ENCODE measurements at places on chromosomes 2 and 18.

- DNase-seq, result no peak
Observed at GRCh38 chr2:224883172-224883516, 159.1 kb downstream of the DOCK10 start.

- no peak for DNase-seq
Observed at GRCh38 chr2:69097148-69097610, 84.2 kb downstream of the ANTXR1 start.

- no peak for DNase-seq
Observed at GRCh38 chr2:185522472-185522871, 216.1 kb upstream of the FSIP2 start.

- DNase-seq, result no peak
Observed at GRCh38 chr2:237739101-237739500, 59.5 kb upstream of the RBM44 start.

DNA sequence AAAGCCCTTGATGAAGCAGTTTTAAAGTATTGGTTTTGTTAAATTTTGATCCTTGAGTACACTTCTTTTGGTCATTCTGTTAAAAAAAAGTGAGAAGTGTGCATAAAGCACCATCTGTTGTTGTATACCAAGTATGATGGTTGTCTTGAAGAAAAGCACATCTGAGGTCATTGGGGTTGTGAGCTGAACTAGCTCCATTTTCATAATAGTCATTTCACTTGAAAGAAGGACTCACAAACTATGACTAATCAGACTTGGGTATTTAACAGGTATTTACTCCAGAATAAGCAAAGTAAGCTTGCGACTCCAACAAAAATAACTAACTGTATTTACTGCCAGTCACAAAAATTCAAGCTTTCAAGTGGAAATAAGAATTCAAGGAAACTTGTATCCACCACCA, 35.1 kb downstream of the CHN1 start:
- DNase-seq, result no peak

DNA sequence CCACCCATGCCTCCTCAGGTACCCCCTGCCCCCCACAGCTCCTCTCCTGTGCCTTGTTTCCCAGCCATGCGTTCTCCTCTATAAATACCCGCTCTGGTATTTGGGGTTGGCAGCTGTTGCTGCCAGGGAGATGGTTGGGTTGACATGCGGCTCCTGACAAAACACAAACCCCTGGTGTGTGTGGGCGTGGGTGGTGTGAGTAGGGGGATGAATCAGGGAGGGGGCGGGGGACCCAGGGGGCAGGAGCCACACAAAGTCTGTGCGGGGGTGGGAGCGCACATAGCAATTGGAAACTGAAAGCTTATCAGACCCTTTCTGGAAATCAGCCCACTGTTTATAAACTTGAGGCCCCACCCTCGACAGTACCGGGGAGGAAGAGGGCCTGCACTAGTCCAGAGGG, 803 bp upstream of the DES start:
- DNase-seq, result no peak

DNA sequence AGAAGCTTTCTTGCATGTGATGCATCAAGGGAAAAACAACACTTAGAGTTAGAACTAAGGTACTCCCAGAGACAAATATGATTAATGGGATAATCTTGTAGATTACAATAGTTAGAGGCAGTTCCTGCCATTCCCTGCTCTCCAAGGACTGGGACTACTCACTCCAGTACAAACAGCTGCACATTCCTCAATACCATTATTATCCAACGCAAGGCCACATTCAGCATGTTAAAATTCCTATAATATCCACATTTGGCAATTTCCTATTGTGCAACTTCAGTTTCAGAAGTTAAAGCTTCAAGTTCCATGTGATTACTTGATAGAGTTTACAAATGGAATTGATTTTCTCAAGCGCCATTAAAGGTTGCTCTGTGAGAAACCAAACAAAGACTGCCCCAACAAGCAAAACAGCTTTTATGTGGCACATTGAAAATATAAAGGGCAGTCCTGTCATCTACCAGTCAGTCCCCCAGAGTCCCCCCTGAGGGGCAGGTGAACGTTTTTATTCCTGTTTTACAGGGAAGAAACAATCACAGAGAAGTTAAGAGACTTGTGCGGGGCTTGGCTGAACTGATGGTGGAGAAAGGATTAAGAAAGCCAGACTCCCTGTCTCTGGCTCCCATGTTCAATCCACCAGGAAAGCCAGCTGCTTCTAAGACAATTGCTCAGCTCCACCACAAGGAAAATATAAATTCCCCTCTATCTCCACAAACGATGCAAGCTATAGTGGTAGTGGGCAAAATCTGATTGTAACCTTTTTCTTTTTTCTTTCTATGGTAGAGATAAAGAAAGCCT, 72.6 kb downstream of the TXNL1 start:
- no peak for DNase-seq

DNA sequence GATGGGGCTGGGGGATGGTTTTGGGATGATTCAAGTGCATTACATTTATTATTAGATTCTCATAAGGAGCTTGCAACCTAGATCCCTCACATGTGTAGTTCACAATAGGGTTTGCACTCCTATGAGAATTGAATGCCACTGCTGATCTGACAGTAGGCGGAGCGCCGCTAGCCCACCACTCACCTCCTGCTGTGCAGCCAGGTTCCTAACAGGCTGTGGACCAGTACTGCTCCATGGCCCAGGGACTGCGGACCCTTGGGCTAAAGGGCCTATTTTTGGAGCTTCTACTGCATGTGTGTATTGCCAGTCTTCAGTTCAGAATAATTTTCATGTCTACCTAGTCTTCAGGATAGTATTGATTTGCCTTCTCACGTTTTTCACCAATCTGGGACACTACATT, 165.3 kb upstream of the TWIST2 start:
- no peak for DNase-seq

DNA sequence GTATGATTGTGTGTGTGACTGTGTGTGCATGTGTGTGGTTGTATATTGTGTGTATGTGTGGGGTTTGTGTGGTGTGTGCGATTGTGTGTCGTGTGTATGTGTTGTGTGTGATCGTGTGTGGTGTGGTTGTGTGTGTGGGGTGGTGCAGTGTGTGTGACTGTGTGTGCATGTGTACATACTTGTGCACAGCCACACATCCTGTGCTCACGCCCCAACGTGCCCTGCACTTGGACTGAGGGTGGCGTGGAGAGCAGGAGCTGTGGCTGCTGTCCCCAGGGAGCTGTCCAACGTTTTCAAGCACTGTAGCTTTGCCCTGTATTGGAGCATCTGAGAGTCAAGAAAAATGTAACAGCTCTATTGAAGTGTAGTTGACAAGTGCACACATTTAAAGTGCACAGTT, 243.2 kb upstream of the HDAC4 start:
- DNase-seq, result no peak

DNA sequence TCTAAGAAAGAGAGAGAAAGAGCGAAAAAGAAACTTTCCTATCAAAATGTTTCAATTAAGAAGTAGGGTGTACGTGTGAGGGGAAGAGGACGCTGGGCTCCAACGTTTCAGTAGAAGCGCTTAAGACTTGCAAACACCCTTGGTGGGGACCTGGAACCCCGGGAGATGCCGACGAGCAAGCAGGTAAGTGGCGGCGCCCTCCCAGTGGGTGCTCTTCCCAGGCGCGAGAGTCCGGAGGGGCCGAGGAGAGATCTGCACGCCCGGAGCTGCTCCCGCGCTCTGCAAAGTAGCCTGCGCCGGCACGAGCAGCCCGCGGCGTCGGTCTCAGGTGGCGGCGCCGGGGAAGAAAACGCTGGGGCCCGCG, 678 bp upstream of the OTX1 start:
- DNase-seq, result no peak

DNA sequence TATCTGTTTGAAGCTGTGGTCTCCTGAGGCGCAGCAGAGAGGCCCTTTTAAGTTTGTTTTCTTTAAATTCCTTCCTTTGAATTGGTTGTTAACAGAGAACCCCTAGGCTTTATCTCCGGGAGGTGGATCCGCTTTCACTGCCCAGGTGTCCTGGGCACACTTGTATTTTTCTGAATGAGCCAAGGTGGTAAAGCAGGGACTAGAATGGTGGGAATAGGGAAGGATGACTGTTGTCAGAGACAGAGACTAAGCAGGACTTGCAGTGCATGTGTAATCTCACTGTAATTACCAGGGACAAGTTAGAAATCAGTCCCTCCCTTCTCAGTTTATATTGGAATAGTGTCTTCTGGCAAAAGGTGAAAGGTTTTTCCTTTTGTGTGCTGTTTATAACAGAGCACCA, 72.8 kb downstream of the PHLPP1 start:
- peak; percentile 33 for DNase-seq

- peak; percentile 39 for DNase-seq
Observed at GRCh38 chr2:85888020-85888683, 638 bp downstream of the ST3GAL5 start.

DNA sequence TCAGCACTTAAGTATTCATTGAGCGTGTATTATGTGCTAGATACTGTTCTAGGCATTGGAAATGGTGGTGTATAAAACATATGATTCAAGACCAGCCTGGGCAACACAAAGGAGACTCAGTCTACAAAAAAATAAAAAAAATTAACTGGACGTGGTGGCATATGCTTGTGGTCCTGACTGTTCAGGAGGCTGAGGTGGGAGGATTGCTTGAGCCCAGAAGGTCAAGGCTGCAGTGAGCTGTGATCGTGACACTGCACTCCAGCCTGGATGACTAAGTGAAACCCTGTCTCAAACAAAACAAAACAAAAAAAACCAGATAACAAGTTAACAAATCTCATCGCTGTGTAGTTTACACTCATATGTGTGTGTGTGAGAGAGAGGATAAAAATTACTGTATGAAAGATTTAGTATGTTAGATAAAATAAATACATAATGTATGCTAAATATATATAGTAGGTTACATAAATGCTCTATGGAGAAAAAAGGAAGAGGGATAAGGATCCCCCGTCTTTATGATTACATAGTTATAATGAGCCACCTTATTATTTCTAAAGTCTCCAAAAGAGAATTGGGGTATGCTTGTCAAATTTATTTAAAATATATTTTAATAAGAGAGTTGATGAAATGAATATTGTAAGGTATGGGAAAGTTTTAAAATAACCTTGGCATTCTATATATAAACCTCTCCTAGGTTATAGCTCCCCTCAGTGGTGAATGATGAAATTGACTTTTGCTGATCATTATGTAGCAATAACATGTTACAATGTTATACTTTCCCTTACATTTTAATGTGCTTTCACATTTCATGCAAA, 69.2 kb downstream of the EHBP1 start:
- DNase-seq, result peak; percentile 5

GRCh38 chr2:161713706-161714105, 89.5 kb downstream of the SLC4A10 start:
- DNase-seq, result no peak

DNA sequence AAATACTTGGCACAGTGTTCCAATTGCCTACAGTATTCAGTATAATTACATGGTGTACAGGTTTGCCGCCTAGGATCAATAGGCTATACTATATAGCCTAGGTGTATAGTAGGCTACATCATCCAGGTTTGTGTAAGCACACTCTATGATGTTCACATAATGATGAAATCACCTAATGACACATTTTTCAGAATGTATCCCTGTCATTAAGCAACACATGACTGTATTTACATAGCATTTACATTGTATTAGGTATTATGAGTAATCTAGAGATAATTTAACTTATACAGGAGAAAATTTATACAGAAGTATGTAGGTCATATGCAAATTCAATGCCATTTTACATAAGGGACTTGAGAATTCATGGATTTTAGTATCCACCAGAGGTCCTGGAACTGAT, 35.4 kb downstream of the SCN7A start:
- no peak for DNase-seq

- no peak for DNase-seq
Observed at GRCh38 chr2:152648336-152648735, 68.9 kb downstream of the PRPF40A start.

DNA sequence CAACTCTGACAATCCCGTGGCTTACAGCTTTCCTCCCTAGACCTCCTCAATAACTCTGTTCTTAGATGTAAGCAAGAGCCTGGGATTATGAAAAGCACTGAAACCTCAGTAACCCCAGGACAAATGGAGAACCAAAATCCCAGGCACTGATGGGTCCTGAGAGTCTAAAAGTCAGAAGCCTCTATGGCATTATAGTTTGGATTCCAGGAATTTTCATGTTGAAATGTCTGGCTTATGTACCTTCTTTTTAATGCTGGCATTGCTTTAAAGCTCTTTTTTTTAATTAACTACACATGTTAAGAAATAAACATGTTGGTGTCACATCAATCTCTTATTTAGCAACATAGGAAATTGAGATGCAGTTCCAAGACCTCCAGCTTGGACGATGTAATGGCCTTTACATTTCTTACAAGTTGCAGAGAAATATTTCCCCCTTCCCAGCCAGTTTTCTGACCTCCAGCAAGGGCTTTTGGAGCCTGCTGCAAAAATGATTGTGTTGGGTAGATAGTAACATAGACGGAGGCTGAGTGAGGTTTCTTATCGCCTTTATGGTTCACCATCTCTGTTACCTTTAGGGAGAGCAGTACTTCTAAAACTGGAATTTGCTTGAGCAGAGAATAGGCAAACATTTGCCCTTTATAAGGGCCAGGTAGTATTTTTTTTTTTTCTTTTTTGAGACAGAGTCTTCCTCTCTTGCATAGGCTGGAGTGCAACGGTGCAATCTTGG, 84.8 kb upstream of the RASGRP3 start:
- DNase-seq, result no peak

DNA sequence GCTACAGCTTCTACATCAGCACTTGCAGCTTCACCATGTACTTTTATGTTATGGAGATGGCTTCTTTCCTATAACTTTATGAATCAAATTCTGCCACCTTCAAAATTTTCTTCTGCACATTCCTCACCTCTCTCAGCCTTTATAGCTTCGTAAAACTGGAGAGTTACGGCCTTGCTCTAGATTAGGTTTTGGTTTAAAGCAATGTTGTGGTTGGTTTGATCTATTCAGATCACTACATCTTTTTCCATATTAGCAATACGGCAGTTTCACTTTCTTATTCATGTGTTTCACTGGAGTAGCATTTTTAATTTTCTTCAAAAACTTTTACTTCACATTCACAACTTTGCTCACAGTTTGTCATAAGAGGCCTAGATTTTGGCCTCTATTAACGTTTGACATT, 242.9 kb upstream of the GYPC start:
- DNase-seq, result no peak

Data from NCI-H146 (cell line).